ENCODE measurements at places on chromosomes 12 and 14. TPM values are rescaled to one million over a fixed set of nuclear protein-coding genes. Genes with fewer than 3 reads are reported as not detected.

Gene PTPRR
- total RNA-seq: not detected

Gene SCFD1
- total RNA-seq: 59.0 TPM

DNA sequence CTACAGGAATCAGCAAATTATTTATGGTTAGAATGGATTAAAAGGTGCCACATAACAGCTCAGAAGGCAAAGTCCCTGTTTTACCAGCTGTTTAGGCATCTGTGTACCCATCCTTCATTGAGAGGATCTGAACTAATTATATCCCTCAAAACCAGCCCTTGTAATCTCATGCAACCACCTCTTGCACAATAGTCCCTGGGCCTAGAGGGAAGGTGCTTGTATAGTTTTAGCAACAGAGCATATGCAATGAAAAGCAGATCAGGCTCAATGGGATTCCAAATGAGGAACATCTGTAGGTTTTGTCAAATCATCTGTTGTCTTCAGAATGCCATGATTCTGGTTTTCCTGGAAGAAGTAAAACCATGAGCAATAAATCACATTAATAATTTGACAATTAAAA lies 26.0 kb upstream of the GLIPR1L2 start:
- H3K4me3 ChIP-seq: no peak overlapping the region
- no peak overlapping the region for H3K27ac ChIP-seq
- no peaks in the 10 kb centered on the region for H3K4me1 ChIP-seq
- no peaks in the 10 kb centered on the region for H3K27me3 ChIP-seq
- H3K36me3 ChIP-seq: no peaks in the 10 kb centered on the region

DNA sequence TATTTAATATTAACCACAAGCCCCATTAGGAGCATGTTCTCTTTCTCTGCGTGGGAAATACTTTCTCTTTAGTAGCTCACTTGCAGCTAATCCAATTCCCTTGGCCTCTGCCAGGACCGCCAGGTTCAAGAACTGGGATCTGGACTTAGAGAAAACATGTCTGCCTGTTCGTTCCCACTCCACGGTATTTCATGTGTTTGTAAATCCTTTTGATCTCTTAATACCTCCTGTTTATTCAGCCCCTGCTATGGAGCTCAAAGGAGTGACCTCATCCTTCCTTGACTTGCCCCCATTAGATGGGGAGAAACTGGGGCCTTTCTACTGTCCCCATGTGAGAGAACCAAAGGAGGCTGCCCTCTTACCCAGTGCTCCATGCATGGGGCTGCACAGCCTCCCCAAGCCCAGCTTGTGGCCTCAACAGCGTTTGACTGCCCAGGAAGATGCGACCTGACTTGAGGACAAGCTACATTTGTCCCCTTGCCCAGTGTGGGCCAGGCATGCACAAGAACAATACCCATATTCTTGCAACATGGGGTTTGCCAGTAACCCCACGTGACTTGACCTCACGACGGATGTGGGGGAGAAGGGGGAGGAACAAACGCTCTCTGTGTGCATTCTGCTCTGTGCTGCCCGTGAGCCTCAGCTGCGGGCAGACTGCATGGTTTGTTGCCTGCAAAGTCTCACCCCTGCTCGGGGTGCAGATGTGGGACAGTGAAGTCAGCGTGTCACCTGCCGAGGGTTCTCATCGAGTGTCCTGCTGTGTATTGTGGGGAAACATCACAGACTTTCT lies 30.3 kb downstream of the CD9 start:
- peak overlapping the region; percentile 59 for H3K27ac ChIP-seq
- peaks cover 36% of the 10 kb centered on the region for H3K4me1 ChIP-seq
- DNase-seq: peak; percentile 85

- H3K4me1 ChIP-seq: no peaks in the 10 kb centered on the region
- no peak overlapping the region for H3K27ac ChIP-seq
- no peak for DNase-seq
- no peak overlapping the region for H3K4me3 ChIP-seq
Measured at GRCh38 chr12:13537623-13538022, 341.1 kb downstream of the EMP1 start.

GRCh38 chr12:88142610-88142991 lies 494 bp downstream of the TMTC3 start:
- peak overlapping the region; percentile 83 for H3K4me3 ChIP-seq
- no peaks in the 10 kb centered on the region for H3K27me3 ChIP-seq
- H3K4me1 ChIP-seq: peaks cover 12% of the 10 kb centered on the region
- peak overlapping the region; percentile 49 for H3K27ac ChIP-seq
- H3K36me3 ChIP-seq: peaks cover 8% of the 10 kb centered on the region

- no peak overlapping the region for H3K4me3 ChIP-seq
- DNase-seq: no peak
- H3K4me1 ChIP-seq: peaks cover 31% of the 10 kb centered on the region
- H3K27ac ChIP-seq: no peak overlapping the region
- no peaks in the 10 kb centered on the region for H3K36me3 ChIP-seq
Measured at GRCh38 chr14:68271913-68272391, 452.4 kb downstream of the RAD51B start.

- no peaks in the 10 kb centered on the region for H3K36me3 ChIP-seq
- no peak overlapping the region for H3K4me3 ChIP-seq
- H3K27me3 ChIP-seq: no peaks in the 10 kb centered on the region
- DNase-seq: no peak
- no peaks in the 10 kb centered on the region for H3K4me1 ChIP-seq
Measured at GRCh38 chr12:27257104-27257843, 13.2 kb downstream of the STK38L start.

Gene TTC9
- total RNA-seq: 6.8 TPM

DNA sequence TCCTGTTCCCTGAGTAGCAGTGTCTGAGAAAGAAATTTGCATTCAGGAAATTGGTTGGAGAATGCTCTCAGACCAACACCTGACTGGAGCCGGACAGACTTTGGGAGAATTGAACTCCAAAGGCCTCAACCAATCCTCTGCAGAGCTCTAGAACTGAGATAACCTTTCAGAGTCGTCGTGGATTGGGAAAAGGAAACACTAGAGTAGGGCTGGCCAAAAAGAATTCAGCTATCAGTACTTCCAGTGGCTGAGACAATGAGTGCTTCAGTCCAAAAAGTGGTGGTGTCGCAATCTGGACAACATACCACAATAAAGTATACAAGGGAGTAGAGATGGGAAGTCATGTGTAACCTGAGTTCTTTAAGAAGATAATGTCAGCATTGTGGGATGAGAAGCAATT lies 377.1 kb downstream of the SLC16A7 start:
- no peak for DNase-seq
- no peaks in the 10 kb centered on the region for H3K27me3 ChIP-seq
- no peak overlapping the region for H3K27ac ChIP-seq

Gene ZBTB1
- 146 TPM for total RNA-seq

GRCh38 chr12:12095021-12095420 lies 24.3 kb downstream of the BCL2L14 start:
- H3K4me3 ChIP-seq: no peak overlapping the region
- no peak overlapping the region for H3K27ac ChIP-seq
- DNase-seq: no peak
- no peaks in the 10 kb centered on the region for H3K4me1 ChIP-seq

GRCh38 chr14:36988989-36989388 lies 183.4 kb downstream of the SLC25A21 start:
- H3K27me3 ChIP-seq: no peaks in the 10 kb centered on the region
- no peak for DNase-seq
- H3K27ac ChIP-seq: no peak overlapping the region
- H3K36me3 ChIP-seq: no peaks in the 10 kb centered on the region

DNA sequence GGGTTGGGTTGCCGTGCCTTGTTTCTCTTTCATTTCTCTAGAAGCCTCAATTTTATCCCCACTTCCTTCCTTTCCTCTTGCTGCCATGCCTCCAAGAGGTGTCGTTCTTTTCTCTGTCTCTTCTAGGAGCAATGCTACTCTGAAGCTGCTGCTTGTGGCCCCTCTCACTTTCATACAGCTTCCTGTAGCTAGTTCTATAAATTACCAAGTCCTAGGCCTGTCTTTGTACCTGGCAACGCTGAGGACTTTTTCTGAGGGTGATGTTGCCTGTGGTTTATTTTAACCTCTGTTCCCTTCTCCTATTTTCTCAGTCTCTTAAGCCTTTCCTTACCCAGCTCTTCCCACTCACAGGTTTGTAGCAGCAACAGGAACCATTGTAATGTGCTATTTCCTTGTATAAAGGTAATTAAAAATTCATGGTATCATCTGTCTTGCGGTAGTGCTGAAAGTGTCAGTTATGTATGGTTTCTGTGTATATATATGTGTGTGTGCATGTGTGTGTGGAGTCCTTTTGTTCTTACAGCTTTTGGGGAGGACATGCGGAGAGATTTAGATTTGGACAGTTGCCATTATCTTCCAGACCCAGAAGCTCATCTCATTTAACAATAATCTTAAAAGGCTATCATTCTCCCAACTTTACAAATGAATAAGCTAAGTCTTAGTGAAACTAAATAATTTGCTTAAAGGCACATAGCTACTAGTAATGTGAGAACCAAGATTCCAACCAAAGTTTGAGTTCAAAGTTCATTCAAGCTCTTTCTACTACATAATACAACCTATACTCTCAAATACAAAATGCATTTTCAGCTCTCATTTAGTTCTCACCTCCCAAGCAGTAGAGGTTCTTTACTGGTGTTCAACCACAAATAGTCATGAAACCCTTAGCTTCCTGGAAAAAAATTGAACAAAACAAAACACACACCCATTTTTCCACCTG lies 43.8 kb downstream of the DDHD1 start:
- no peaks in the 10 kb centered on the region for H3K27me3 ChIP-seq
- peak overlapping the region; percentile 61 for H3K4me3 ChIP-seq
- DNase-seq: peak; percentile 19
- no peaks in the 10 kb centered on the region for H3K36me3 ChIP-seq

DNA sequence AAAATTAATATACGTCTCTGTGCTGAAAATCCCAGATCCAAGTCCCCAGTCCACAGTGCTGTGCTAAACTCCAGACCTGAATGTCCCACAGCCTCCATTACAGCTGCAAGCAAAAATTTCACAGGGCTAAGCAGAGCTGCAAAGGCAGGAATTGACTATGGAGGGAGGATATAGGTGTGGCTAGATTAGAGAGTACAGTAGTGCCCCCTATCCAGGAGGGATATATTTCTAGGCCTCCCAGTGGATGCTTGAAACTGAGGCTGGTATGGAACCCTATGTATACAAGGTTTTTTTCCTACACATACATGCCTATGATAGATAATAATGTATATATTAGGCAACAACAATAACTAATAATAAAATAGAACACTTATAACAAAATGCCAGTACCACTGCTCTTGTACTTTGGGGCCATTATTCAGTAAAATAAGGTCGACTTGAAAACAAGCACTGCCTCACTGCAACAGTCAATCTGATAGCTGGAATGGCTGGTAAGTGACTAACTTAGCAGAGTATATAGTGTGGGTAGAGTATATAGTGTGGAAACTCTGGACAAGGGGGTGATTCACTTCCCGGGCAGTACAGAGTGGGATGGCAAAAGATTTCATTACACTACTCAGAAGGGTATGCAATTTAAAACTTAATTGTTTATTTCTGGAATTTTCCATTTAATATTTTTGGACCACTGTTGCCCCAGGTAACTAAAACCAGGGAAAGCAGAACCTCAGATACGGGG lies 82.7 kb downstream of the C14orf132 start:
- no peaks in the 10 kb centered on the region for H3K27me3 ChIP-seq
- H3K27ac ChIP-seq: no peak overlapping the region
- H3K4me1 ChIP-seq: peaks cover 26% of the 10 kb centered on the region
- no peak overlapping the region for H3K4me3 ChIP-seq
- DNase-seq: no peak

DNA sequence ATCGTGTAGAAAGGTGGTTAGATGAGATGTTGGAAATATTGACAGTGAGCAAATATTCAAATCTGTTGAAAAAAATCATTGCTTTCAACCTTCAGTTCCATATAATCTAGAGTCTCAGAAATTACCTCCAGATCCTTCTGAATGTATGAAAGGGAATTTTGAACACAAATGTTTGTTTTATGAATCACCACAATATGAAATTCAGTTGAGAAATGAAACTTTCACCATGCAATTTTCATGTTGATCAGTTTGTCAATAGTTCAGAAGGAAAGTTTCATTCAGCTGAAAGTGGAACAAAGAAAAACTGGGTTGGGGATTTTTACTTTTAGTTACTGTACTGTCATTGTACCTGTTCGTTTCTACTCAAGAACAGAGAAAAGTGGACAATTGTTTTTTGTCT lies 953.6 kb downstream of the SLC6A15 start:
- H3K27me3 ChIP-seq: no peaks in the 10 kb centered on the region
- H3K4me1 ChIP-seq: no peaks in the 10 kb centered on the region
- DNase-seq: no peak

- H3K27ac ChIP-seq: peak overlapping the region; percentile 81
- no peak for DNase-seq
- peaks cover 13% of the 10 kb centered on the region for H3K36me3 ChIP-seq
Measured at GRCh38 chr14:52740751-52741150, 10.8 kb downstream of the STYX start.

Gene HIGD1C
- not detected for total RNA-seq

GRCh38 chr14:101815994-101816393 lies 54.5 kb downstream of the PPP2R5C start:
- H3K27me3 ChIP-seq: no peaks in the 10 kb centered on the region
- H3K4me3 ChIP-seq: peak overlapping the region; percentile 79
- peak; percentile 61 for DNase-seq
- H3K27ac ChIP-seq: peak overlapping the region; percentile 66
- H3K36me3 ChIP-seq: peaks cover 20% of the 10 kb centered on the region
- peaks cover 91% of the 10 kb centered on the region for H3K4me1 ChIP-seq

DNA sequence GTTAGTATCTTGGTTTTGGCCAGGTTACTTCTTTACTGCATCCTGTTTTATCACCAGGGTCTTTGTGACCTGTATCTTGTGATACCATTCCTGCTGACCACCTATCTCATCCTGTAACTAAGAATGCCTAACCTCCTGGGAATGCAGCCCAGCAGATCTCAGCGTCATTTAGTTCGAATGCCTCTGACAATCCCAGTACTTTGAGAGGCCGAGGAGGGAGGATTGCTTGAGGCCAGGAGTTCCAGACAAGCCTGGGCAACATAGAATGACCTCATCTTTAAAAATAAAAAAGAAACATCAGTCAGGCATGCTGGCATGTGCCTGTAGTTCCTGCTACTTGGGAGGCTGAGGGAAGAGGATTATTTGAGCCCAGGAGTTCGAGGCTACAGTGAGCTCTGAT lies 206.5 kb downstream of the SUDS3 start:
- H3K27ac ChIP-seq: no peak overlapping the region
- no peak overlapping the region for H3K4me3 ChIP-seq
- no peaks in the 10 kb centered on the region for H3K27me3 ChIP-seq
- DNase-seq: no peak
- no peaks in the 10 kb centered on the region for H3K4me1 ChIP-seq
- H3K36me3 ChIP-seq: no peaks in the 10 kb centered on the region

- no peak overlapping the region for H3K27ac ChIP-seq
- no peaks in the 10 kb centered on the region for H3K36me3 ChIP-seq
- no peak for DNase-seq
- no peaks in the 10 kb centered on the region for H3K4me1 ChIP-seq
- no peaks in the 10 kb centered on the region for H3K27me3 ChIP-seq
Measured at GRCh38 chr14:26281280-26281998, 316.4 kb downstream of the NOVA1 start.

Gene IPO8
- total RNA-seq: 17.2 TPM

GRCh38 chr14:53630336-53630735 lies 326.3 kb downstream of the BMP4 start:
- no peak overlapping the region for H3K4me3 ChIP-seq
- no peaks in the 10 kb centered on the region for H3K4me1 ChIP-seq
- H3K27me3 ChIP-seq: no peaks in the 10 kb centered on the region
- DNase-seq: no peak

- H3K27me3 ChIP-seq: no peaks in the 10 kb centered on the region
- DNase-seq: peak; percentile 59
- H3K36me3 ChIP-seq: no peaks in the 10 kb centered on the region
- no peak overlapping the region for H3K27ac ChIP-seq
- peaks cover 6% of the 10 kb centered on the region for H3K4me1 ChIP-seq
Measured at GRCh38 chr14:102235275-102235897, 69.6 kb downstream of the MOK start.

GRCh38 chr14:38198425-38198824 lies 9.3 kb upstream of the SSTR1 start:
- H3K36me3 ChIP-seq: no peaks in the 10 kb centered on the region
- H3K27me3 ChIP-seq: no peaks in the 10 kb centered on the region
- no peak for DNase-seq
- no peak overlapping the region for H3K4me3 ChIP-seq
- peaks cover 3% of the 10 kb centered on the region for H3K4me1 ChIP-seq
- H3K27ac ChIP-seq: no peak overlapping the region

All from CD4-positive, alpha-beta T cell (primary cell).